ENCODE measurements at places on chromosomes 5 and 9. TPM values are rescaled to one million over a fixed set of nuclear protein-coding genes. Genes with fewer than 3 reads are reported as not detected.

DNA sequence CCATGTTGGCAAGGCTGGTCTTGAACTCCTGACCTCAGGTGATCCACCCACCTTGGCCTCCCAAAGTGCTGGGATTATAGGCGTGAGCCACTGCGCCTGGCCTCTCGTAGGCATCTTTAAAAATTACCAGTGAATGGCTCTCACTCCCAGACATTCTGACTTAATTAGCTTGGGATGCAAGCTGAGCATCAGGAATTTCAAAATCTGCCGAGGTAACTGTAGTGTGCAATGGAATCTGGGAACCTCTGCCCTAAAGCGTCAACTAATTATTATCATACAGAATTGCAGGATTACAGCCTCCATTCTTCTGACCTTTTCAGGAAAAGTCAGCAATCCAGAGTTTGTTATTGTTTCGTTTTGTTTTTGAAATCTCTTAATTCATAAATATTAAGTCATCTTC lies 213.4 kb upstream of the DMAC1 start:
- DNase-seq, result no peak

GRCh38 chr5:14077501-14077900 lies 65.6 kb upstream of the TRIO start:
- no peak for DNase-seq

- peak; percentile 91 for DNase-seq
Measured at GRCh38 chr5:83473346-83474160, 2.0 kb downstream of the VCAN start.

GRCh38 chr5:39104221-39104620 lies 30.0 kb upstream of the RICTOR start:
- no peak for DNase-seq

DNA sequence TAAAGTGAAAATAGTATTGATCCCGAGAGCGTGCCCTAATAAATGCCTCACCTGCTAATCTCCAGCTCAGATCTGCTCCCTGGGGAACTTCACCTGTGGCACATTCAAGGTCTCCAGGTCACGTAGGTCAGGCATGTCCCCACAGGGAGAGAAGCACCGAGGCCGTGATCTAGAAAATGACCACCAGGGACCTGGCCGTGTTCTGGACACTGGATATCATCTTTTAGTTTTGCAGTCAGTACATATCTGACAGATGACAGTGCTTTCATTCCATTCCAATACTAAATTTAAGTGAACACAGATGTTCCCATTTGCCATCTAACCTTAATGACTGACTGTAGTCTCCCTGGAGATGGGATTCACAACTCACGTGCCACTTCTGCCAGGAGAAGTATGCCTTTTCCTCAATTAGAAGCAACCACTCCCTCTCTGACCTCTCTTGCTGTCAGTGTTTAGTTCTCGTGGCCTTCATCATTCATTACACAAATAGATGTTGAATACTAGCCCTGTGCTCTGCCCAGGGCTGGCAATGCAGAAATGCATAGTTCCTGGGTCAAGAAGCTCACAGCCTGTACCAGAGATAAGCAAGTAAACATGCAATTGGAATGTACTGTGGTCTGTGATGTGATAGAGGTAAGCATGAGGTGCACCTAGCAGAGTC lies 276.5 kb downstream of the NTRK2 start:
- no peak for DNase-seq

DNA sequence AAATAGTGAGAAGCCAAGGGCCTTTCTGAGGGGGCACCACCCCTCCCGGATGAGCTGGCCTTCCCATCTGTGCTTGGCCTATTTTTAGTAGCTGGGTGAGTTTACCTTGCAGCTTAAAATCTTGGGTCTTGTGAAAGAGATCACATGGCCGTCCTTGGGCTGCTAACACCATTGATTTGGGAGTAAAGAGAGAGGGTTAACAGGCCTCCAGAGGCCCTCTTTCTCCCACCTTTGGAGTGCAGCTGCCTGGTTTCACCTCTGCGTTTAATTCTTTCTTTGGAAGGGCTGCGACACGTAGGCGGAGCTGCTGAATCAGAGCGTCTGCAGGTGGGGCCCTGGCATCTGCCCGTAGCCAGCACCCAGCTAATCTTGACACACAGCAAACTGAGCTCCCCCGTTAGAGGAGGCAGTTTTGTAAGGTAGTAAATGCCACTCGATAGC lies 12.8 kb downstream of the OLFM1 start:
- DNase-seq, result no peak

GRCh38 chr5:155461304-155461703 lies 447.7 kb downstream of the KIF4B start:
- no peak for DNase-seq

- no peak for DNase-seq
Measured at GRCh38 chr9:127629468-127630081, 17.5 kb downstream of the STXBP1 start.

DNA sequence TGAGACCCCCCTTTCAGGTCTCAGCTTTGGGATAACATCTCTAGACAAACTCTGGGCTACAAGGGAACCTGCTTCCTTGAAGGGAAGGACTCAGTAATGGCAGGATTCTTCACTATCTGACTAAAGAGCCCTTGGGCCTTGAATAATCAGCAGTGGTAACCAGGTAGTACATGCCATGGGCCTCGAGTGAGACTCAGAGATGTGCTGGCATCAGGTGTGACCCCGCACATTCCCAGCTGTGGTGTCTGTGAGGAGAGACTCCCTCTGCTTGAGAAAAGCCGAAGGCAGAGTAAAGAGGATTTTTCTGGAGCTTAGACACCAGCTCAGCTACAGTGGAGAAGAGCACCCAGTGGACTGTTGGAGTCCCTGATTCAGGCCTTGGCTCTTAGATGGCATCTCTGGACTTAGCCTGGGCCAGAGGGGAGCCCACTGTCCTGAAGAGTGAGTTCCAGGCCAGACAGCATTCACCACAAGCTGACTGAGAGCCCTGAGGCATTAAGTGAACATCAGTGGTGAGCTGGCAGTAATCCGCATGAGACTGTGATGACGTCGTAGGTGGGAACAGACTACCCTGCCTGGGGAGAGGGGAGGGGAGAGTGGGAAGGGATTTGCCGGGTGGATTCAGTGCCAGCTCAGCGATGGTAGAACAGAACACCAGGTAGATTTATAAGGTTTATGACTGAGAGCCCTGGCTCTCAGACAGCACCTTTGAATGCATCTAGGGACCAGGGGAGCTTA lies 5.3 kb upstream of the ZNF782 start:
- no peak for DNase-seq

DNA sequence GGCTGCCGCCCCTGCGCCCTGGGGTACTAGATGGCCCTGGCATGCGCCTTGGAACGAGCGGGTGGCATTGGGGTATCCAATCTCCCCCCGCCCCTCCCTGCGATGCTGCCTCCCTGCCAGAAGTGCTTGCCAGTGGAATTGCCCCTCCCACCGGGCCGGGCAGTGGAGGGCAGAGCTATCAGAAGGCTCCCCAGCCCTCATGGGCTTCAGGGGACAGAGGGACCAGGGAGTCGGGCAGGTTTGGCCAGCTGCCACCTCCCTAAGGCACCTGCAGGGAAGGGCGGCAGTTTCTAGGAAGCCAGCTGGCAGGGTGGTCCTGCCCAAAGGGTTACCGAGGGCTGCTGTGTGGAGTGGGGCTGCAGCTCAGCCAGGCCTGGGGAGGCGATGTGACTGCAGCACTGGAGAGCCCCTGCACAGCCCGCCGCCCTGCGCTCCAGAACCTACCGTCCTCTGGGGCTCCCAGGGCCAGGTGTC lies 52.8 kb upstream of the EGFL7 start:
- DNase-seq, result no peak

GRCh38 chr5:101160002-101160401 lies 256.9 kb upstream of the ST8SIA4 start:
- DNase-seq, result no peak

DNA sequence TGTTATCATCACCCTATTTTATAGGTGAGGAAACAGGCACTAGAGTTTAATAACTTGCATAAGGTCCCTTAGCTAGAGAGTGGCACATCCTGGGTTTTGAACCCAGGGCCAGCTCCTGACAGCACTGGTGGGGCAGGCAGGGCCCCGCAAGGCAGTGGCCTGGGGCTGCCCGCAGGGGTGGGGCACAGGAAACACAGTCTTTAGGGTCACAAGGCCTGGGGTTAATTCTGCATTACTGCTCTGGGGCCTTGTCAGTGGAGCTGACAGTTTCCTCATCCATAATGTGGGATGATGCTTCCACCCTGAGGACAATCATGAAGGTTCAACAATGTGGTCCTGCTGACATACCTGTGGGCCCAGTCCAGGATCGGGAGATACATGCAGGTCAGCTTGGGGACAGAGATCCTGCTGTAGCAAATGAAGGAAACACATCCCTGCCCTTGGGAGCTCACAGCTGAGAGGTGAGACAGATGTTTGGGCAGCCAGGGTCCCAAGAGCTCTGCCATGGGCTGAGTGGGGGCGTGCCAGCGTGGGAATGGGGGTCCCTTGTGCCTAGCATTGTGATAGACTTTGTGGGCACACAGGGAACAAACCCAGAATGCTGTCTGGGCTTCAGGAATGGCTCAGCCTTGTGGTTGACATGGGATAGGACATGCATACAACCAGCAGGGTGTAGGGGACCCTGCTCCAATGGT lies 14.7 kb downstream of the FGF18 start:
- no peak for DNase-seq

GRCh38 chr5:44160369-44160768 lies 228.9 kb downstream of the FGF10 start:
- DNase-seq, result no peak

DNA sequence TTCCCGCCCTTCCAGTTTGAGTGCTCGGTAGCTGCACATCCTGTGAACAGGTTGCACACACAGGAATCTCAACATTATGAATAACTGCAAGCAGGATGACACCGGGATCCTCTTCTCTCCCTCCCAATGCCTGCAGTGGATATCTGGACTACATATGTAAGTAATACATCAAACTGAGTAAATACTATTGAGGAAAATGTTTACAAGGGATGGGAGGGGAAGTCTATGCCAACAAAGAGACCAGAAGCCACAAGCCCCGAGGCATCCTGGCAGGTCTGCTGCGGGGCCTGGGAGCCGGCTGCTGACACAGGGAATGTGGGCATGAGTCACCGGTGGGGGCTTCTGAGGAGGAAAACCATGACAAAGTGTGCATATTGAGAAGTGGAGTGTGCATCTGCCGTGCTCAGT lies 8.6 kb upstream of the ANKRD33B start:
- DNase-seq, result no peak

- peak; percentile 87 for DNase-seq
Measured at GRCh38 chr9:137244486-137245449, 3.7 kb downstream of the TUBB4B start.

DNA sequence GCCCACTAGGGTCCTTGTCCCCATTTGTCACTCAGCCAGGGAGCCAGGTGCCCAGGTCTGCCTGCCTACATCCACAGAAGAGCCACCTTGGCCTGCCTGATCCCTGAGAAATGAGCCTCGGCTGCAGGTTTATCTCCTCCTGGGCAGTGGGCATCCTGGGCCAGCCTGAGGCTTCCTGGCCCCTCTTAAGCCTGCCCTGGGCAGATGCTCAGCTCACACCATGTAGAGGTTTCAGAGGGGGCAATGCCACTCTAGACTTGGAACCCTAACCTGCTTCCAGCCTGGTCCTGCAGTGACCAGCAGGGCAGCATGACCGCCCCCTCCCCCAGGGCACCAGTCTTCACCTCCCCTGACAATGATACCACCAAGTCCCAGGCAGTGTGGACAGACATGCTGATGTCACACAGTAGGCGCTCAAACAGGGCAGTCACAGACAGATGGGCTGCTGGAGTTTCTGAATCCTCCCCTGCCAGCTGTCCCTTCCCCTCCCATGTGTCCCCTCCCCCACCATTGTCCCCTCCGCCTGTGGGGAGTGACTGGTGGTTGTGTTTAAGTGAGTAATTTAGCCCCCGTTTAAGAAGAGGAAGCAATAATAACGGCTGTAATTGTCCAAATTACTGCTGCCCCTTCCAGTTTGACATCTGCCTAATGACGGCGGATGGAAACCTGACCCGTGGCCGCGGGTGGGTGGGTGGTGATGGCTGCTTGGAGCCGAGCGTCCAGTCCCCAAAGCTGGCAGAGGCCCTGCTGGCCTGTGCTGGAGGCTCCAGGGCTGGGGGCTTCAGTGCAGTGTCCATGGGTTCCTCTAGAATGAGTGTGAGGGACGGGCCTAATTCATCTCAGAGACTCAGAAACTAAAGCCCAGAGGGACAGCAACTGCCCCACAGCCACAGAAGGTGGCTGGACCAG lies 147.7 kb downstream of the BARX1 start:
- peak; percentile 24 for DNase-seq

GRCh38 chr9:136861874-136862457 lies 4.1 kb downstream of the EDF1 start:
- peak; percentile 48 for DNase-seq

GRCh38 chr9:32703635-32704034 lies 68.2 kb upstream of the TAF1L start:
- DNase-seq, result peak; percentile 55

- peak; percentile 33 for DNase-seq
Measured at GRCh38 chr5:1638658-1639400, 115.1 kb upstream of the LPCAT1 start.

GRCh38 chr5:174323878-174324281 lies 278.4 kb downstream of the NSG2 start:
- peak; percentile 90 for DNase-seq

DNA sequence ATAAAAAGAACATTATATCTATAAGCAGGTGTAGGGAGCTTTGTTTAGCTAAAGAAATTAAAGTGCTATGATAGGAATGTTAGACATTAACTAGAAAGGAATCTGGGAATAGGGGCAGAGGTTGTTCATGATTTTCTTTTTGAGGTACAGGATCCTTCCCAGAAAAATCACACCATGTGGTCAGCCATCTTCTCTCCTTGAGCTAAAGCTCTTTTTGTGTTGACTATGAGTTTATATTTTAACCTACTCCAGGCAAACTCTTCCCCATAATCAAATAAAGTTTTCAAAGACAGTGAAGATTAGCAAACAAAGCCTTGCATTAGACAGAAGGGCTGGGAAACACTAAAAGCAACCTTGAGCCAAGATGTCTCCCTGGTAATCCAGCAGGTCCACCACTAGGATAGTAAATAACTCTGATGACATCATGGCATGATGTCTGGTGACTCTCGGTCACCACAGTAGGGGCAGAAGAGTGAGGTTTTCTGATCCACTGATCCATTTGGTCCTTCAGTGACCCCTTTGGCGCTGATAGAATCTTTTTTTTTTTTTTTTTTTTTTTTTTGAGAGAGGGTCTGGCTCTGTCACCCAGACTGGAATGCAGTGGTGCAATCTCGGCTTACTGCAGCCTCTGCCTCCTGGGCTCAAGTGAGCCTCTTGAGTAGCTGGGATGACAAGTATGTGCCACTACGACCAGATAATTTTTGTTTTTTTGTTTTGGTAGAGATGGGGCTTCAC lies 30.6 kb upstream of the IL6ST start:
- DNase-seq, result no peak

GRCh38 chr5:148922606-148923005 lies 96.2 kb downstream of the ADRB2 start:
- no peak for DNase-seq

- DNase-seq, result no peak
Measured at GRCh38 chr5:116668390-116668789, 93.8 kb upstream of the SEMA6A start.

Gene ITK
- total RNA-seq, result 0.15 TPM

Gene C8G
- not detected for total RNA-seq

Gene IFNA13
- total RNA-seq, result not detected

Gene GNA14
- 5.5 TPM for total RNA-seq

Gene GABRA6
- not detected for total RNA-seq

Gene ADAM19
- total RNA-seq, result 37.7 TPM

Gene RAB3C
- total RNA-seq, result 11.5 TPM

Gene CCL27
- total RNA-seq, result 0.41 TPM

Gene LVRN
- total RNA-seq, result 1.2 TPM

Gene FAM200C
- 6.3 TPM for total RNA-seq

Gene SCGB3A1
- not detected for total RNA-seq

Gene BTNL3
- total RNA-seq, result not detected

Gene STOM
- 53.2 TPM for total RNA-seq

Gene SHISAL2B
- total RNA-seq, result 15.4 TPM

Data from H7 (cell line).